GM12892 (cell line): ENCODE measurements at places on chromosomes 5 and 9.
A peak's percentile ranks its signal among the peaks of the same experiment; 100 is the strongest.

DNA sequence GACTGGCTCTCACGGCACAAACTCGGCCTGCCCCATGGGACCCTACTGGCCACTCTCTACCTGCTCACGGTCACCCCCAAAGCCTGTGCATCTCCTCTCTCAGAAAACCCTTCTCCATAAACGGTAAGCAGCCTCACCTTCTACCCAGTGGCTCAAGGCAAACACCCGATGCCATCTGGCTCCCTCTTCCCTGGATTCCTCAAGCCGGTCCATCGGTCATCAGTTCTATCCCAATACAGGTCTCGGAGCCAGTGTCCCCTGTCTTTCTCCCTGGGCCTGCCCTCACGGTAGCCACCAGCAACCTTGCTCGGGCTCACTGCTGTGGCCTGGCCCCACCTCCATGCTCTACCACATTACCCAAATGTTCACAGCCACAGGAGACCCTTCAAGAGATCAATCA, 134.1 kb downstream of the ROR2 start:
- no peak for DNase-seq

- no peak for DNase-seq
Observed at GRCh38 chr5:1751864-1752822, 47.5 kb downstream of the MRPL36 start.

- DNase-seq: no peak
Observed at GRCh38 chr5:51347704-51348103, 35.5 kb upstream of the ISL1 start.

DNA sequence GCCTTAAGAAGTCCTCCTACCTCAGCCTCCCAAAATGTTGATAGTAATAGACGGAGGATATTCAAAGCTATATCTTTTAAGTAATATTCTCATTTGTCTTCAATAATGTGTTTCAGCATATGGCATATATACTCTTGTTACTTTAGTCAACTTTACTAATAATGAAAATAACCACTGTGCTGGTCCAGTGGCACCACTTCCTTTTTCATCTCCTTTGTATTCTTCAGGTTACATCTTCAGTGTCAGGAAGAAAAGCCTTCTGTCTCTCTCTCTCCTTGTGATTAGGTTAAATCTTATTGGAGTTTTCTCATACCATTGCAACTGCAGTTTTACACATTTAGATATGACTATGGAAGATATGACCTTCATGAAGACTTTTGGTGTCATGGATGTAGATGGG, 31.3 kb downstream of the PARP8 start:
- no peak for DNase-seq

GRCh38 chr9:18296702-18297055, 177.3 kb upstream of the ADAMTSL1 start:
- DNase-seq: no peak

DNA sequence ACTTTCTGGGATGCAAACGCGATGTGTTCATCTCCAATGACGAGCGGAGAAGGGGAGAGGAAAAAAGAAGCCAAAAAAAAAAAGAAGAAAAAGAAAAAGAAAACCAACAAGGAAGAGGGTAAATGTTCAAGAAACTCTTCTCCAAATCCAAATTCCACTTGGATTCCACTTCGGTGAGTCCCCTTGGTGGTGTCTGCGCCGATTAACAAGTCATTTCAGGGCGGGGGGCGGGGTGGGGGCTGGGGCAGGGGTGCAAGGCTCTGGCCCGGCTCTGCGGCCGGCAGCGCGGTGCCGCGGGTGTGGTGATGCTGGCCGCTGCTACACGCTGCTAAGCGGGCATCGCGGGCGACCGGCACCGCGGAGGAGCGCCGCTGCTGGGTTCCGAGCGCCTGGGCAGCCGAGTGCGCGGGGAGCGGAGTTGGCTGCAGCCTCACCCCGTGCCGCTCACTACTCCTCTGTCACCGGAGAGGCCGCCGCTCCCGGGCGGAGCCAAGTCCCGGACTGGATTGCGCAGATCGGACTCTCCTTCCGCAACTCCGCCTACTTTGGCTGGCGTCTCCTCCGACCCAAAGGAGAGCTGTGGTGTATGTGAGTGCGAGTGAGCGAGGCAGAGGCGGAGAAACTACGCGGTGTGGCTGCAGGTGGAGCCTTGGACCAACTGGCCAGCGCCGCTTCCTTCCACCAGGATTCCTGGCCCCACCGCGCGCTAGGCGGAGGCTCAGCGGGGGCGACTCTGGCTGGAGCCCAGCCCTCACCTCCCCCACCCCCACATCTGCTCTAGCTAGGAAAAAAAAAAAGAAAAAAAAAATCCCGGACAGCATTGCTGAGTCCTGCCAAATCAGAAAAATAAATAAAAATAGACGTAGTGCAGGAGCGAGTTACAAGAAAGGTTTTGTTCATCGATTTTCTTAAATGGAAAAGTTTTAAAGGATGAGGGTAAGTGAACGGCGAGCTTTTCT, at the start of gene SEMA6A:
Gene SEMA6A, minus strand, starts transcription at position 457 of the 959 bp plus-strand sequence. CDS start 69,879 bp downstream, outside the sequence.
- DNase-seq: peak; percentile 71

- DNase-seq: no peak
Observed at GRCh38 chr5:145683431-145683830, 151.7 kb downstream of the PRELID2 start.

DNA sequence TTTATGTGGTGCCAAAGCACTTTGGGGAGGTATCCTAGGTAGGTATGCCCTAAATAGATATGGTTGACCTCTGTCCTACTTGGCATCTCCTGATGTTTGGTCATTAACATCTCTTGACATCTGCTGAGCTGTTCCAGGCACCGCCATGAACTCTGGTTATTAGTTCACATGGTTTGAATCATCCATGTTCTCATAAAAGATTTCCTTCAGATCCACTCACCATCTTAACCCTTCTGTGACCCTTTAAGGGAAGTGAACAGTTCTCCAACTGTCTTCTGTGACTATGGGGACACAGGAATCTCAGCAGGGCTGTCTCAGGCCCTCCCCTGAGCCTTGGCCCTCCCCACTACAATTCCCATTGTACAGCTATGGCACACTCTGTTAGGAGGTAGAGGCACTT, 167.7 kb downstream of the CDH6 start:
- no peak for DNase-seq

DNA sequence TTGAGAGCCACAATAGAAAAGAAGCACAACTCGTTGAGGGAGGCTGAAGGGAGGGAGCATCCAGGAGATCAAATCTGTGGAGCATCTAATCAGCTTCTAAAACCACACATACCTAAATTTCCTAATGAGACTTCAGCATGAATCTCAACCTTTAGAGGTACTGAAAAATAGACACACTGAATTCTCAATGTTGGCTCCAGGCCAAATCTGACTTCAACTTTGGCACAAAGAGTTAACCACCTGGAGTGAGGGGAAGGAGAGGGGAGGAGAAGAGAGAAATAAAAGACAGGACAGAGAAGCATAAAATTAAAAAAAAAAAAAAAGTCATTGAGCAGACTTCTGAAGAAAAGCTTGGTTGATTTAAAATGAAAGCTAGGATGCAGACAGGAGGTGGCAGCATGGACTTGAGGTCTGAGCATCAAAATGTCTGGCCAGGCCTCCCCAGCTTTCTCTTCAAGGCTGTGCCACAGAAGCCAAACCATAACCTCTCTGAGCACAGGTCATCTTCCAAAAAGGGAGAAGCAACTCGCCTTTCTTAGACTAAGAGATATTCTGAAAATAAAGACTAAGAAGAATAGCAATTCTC, 205.6 kb downstream of the DENND1A start:
- no peak for DNase-seq

- DNase-seq: no peak
Observed at GRCh38 chr5:154491941-154492340, 13.9 kb upstream of the HAND1 start.

GRCh38 chr5:170267431-170268152, 30.0 kb downstream of the LCP2 start:
- DNase-seq: peak; percentile 66

DNA sequence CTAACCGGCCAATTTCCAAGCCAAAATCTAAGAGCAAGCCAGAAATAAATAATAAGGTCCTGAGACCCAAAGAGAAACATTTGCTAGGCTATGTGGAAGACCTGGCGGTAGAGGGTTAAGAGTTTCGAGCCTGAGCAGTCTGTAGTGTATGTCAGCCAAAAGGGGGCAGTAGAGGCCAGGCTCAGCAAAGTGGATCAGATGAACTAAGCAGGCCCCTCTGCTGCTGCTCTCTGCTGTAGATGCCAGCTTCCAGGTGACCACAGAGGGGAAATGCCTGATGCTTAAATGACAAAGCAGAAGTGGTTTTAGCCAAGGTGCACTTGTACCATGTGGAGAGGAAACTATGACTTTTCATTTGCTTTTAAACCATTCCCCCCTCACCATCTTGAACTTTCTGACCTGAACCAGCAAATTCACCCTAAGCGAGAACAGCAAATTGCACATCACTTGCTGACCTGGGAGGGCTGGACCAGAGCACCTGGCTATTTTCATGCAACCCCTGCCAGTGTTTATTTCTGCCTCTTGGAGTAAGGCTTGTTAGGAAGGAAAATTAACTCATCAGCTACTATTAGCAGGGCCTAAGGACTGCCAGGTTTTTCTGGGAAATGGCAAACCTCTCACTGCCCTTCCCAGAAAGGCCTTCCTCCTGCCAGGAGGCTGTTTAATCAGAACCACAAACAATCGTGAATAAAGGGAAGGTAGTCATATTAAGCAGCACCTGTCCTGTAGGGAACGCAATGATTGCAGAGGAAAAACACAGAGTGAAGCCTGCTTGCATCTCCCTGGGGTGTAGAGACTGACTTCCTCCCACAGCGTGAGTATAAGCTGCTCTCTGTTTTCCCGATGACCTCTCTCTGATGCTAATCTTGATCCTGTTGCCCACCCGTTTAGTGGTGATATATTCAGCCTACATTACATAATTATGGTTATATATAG, 818.2 kb downstream of the TLR4 start:
- no peak for DNase-seq

DNA sequence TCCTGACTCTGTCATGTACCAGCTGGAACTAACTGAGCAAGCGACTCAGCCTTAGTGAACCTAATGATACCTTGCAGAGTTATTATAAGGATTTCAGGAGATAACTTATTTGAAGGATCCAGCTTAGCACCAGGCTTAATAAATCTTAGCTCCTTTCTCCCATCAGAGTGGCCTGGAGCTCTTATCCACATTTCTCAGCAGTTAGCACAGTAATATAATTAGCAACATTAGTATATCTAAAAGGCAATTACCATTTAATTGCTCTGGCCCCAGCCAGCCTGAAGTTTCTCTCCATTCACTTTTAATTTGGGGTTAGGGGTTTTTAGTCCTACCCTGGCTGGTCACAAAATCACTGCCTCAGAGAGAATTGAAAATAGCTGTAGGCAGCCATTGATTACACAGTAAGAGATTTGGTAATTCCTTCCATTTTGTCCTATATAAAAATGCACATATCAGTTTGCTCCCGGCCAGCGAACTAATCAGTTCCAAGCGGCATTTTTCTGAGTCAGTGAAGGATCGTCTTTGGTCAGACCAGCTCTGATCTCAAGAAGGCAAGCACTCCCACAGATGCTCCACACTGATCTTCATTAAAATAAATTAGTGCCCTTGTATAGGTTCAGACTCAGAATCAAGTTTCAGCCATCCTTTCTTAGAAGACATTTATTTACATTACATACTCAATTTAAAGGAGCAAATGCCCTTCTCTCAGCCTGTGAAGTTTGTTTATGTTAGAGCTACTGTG, 56.6 kb downstream of the SNCAIP start:
- no peak for DNase-seq
